ENCODE measurements at places on chromosomes 6 and 20. TPM values are rescaled to one million over a fixed set of nuclear protein-coding genes. Genes with fewer than 3 reads are reported as not detected.

The PDYN gene
- not detected for polyA plus RNA-seq

The MACROD2 gene
- polyA plus RNA-seq = 0.02 TPM

The CCR6 gene
- not detected for polyA plus RNA-seq

The PLCB4 gene
- polyA plus RNA-seq = 18.6 TPM

The BNIP5 gene
- not detected for polyA plus RNA-seq
